ENCODE measurements at places on chromosomes 4 and X. TPM values are rescaled to one million over a fixed set of nuclear protein-coding genes. Genes with fewer than 3 reads are reported as not detected.

GRCh38 chr4:48651914-48652313 is 128.2 kb downstream of the FRYL start:
- DNase-seq = no peak

Gene POU3F4
- total RNA-seq = not detected

GRCh38 chrX:150405006-150405405 is 41.9 kb downstream of the MAMLD1 start:
- no peak for DNase-seq

Gene DGKK
- not detected for total RNA-seq

Gene EVC2
- 3.9 TPM for total RNA-seq

DNA sequence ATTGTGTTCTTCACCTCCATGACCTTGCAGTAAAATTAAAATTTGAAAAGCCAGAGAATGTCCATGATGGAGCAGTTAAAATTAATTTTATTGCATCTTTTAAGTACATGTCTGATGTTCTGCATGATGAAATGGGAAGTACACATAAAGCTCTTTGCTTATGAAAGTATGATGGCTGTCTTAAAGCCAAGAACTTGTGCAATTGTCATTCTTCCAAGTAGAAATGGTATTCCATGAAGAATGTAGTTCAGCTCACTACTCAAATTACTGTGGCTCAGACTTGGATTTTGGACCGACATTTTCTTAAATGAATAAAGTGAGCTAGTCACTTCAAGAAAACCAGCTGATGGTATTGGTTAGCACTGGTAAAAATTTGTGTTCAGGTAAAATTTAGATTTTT is 161.7 kb upstream of the CXCL13 start:
- DNase-seq = peak; percentile 65

- no peak for DNase-seq
Measured at GRCh38 chr4:142923619-142924018, 77.5 kb upstream of the INPP4B start.

Gene IBSP
- total RNA-seq = not detected

DNA sequence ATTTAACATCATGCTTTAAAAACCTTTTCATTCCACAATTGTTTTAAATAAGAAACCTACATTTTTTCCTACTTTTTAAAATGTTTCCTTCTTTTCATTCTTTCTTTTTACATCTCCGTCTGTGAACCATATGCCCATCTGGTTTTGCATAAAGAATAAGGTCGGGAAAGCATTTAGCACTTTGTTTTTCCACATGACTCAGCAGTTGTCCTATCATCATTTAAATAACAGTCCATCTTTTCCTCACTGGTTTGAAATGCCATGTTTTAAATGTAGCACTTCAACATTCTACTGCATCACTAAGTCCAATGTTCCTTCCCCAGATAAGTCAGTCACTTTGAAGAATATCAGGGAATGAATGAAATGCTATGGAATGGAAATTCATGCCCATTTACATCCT is 128.4 kb downstream of the SH3RF1 start:
- DNase-seq = no peak

Gene UGT2B11
- total RNA-seq = not detected

DNA sequence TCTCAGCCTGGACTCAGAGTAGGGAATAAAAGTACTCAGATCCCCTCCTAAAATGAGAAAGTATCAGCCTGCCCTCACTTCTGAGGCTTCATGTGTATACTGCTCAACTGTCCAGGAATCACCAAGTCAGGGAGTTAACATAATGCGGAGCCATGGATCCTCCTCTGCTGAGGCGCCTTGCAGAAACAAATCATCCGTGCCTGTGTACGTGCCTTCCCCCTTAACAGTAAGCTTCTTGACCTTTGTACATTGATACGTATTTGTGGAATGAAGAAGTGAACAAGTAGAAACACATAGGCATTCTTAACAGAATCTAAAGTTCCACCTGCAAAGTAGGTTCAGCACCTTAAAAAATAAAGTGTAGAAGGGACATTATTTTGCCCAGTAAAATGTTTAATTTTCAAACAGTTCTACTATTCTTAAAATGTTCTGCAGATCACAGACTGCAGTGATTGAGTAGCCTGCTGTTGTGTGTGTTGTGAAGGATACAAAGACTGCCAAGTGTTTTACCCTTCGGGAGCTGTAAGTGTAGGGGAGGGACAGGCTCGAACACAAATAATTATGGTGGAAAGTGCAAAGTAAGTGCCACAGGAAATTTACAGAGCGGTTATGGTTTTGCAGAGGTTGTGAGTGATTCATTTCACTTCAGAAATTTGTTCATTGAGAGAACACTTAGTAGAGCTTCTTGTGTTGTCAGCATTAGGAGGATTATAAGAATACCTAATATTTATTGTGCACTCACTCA is 61.9 kb downstream of the ARHGAP10 start:
- DNase-seq = no peak

DNA sequence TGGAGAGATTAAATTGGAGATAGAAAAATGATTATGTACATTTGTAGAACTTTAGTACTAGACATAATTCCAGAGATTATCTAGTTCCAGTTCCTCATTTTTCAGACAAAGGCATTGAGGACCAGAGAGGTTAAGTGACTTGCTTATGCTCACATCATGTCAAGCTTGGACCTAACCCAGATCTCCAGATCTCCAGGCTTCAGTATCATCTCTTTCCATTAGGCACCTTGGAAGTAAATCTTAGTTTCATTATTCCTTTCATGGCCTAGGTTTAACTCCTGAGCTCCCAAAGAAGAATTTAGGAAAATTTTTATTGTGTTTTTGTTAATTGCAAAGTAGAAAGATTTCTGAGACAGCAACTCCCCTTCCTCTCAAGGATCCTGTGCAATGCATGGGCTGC is 148.8 kb downstream of the GATB start:
- no peak for DNase-seq

Gene RAB9B
- total RNA-seq = 3.6 TPM

Gene MID1
- total RNA-seq = 15.4 TPM

GRCh38 chr4:128812442-128813235 is 3.1 kb downstream of the JADE1 start:
- DNase-seq = peak; percentile 35

DNA sequence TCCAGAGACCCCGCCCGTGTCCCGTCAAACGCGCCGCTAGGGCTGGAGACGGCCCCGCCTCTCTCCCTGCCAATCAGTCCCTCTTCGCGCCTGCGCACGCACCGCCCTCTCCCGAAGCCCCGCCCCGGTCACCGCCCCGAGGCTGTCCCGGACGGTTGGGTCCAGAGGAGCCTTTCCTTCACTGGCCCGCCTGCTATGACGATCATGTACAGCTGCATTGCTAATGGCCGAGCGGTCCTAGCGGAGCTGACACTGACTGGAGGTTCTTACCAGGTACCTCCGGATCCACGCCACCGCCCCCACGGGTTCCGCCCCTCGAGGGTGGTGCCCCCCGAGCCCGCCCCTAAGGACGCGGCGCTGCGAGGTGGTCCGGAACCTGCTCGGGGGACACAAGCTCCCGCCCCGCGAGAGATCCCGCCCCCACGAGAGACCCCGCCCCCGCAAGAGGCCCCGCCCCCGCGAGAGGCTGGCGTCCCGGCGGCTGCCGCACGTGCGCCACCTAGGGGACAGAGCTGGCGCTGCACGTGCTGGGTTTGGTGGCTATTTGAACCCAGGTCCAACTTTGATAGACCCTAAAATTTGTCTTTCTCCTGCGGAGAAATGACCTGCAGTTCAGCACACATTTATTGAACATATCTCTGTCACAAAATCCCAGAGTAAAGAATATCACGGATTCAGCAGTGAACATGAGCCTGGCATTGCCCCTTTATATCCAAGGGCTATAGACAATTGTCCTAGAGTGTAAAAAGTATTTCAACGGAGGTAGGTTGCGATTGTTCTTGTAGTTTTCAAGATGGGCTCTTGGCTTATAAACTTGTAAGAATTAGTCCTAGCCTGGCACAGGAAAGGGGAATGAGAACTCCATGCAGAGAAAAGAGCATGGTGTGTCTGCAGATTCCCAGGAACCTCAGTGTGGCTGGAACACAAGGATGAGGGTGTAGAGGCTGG is 88.7 kb downstream of the HNRNPD start:
- DNase-seq = peak; percentile 99

Gene MAGEA10
- not detected for total RNA-seq

Gene MGAT4D
- total RNA-seq = not detected

DNA sequence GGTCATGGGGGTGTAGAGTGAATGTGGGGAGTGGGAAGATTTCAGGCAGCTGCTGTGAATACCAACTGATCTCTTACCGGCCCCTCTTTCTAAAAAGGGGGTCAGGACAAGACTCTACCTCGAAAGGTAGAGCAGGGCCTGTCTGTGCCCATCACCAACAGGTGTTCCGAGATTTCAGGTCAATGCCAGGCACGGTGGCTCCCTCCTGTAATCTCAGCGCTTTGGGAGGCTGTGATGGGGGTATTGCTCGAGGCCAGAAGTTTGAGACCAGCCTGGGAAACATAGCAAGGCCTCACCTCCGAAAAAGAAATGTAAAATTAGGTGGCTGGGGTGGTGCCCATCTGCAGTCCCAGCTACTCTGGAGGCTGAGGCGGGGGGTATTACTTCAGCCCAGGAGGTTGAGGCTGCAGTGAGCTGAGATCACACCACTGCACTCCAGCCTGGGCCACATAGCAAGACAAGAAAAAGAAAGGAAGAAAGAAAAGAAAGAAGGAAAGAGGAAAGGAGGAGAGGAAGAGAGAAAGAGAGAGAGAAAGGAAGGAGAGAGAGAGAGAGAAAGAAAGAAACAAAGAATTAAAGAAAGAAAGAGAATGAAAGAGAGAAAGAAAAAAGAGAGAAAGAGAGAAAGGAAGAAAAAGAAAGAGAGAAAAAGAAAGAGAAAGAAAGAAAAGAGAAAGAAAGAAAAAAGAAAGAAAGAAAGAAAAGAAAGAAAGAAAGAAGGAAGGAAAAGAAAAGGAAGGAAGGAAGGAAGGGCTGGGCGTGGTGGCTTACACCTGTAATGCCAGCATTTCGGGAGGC is 50.1 kb downstream of the CRLF2 start:
- DNase-seq = no peak

DNA sequence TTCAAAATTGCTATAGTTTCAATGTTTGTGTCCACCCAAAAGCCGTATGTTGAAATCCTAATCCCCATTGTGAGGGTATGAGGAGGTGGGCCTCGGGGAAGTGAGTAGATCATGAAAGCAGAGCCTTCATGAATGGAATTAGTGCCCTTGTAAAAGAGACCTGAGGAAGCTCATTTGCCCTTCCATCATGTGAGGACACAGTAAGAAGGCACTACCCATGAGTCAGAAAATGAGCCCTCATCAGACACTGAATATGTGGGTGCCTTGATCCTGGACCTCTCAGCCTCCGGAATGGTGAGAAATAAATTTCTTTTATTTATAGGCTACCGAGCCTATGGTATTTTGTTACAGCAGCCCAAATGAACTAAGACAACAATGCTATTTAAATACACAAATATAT is 57.7 kb upstream of the EFHC2 start:
- DNase-seq = no peak

DNA sequence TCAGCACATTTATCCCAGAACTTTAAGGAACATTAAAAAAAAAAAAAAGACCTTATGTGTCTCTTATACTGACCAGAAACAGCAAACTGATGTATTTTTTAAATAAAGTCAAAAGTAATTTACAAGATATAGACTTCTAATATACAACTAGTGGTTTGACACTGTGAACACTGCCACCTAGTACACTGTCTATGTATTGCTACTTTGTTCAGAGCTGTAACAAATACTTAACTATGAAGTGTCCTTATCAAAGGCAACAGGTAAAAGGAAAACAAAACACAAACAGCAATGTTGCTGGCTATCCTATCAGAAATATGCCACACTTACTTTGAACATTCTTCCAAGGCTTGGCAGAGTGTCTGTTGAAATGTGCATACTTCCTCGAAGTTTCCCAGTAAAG is 60.4 kb downstream of the CD40LG start:
- DNase-seq = no peak

Measured in stomach (tissue), 19 donors.